ENCODE measurements at places on chromosomes 3 and 15. TPM values are rescaled to one million over a fixed set of nuclear protein-coding genes. Genes with fewer than 3 reads are reported as not detected.

Gene CD200
- 8.9 TPM for total RNA-seq

Gene CHDH
- total RNA-seq, result not detected

Gene PRSS50
- total RNA-seq, result not detected

Gene ZNF774
- 0.18 TPM for total RNA-seq

Gene TGFBR2
- total RNA-seq, result 113 TPM

Gene ITIH1
- not detected for total RNA-seq

Gene MKRN3
- not detected for total RNA-seq

Gene COL8A1
- 114 TPM for total RNA-seq

Gene AMIGO3
- total RNA-seq, result 1.2 TPM

Gene TEX264
- total RNA-seq, result 64.9 TPM

Gene C2CD4A
- not detected for total RNA-seq

Gene CTXN2
- total RNA-seq, result not detected

Gene OR5K4
- not detected for total RNA-seq

Gene PLA1A
- 0.18 TPM for total RNA-seq
